ENCODE measurements at places on chromosomes 6 and 20.

DNA sequence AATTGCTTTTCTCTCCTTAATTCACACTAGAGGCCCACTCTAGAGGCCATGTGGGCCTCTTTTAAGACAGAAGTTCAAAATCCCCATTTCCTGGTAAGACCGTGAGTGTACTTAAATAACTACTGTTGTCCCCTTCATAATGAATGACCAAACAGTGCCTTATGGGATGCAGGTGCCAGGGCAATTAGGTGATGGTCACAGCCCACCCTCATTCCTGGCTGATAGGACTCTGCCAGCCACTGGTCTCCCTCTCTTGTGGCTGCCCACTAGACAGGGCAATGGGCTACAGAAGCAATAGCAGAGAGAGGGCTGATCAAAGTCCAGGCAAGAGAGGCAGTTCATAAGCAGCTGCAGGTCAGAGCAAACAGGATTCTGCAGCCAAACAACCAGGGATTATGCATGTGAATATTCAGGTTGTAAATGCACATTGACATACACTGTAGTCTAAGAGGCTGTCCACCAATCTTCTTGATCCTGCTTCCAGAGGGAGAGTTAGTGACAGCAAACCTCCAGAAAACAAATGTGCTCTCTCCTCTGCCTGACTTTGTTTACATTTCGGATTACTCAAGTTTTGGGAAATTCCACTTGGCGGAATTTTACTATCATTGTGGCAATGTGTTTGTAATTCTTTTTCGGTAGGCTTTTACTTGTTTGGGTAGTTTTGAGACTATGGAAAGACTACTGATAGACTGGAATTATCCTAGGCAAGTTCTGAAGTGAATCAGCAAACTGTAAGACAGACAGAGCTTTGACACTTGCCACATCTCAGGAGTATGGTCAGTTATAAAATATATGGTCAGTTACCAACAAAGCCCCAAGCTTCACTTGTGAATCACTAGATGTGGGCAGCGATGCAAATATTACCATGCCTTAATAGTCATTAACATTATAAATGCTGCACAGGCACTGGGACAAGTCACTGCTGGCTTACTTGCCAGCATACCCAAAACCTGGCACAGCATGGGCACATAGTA is 12.8 kb downstream of the PTPRK start:
- no peak for DNase-seq

DNA sequence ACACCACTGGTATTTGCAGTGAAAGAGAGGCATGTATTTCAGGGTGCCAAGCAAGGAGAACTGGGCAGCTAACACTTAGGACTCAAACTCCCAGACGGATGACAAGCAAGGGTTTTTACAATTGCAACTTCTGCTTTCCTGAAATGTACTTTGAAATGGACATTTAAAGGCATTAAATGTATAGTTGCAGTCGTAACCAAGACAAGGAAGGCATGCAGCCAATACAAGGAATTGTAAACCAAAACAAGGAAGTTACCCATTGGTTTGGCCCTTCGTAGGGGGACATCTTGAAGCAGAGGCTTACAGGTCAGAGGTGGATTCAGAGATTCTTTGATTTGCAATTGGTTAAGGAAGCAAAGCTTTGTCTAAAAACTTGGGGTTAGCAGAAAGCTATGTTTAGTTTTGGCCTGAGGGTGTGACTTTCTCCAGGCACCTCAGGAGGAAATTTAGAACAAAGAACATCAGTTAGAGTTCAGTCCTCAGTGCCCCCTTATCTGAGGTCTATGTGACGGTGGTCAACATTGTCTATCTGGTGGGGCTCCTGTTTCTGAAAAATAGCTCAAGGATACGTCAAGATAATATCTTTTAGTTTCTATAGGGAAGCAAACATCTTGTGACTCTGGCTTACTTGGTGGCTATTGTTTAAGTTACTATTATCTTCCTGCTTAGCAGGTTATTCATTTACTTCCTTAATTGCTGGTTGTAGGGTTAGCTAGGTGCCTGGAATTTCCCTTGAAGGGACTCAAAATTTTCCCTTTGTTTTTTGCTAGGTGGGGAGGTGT is 266.0 kb downstream of the CD83 start:
- DNase-seq, result no peak

GRCh38 chr20:18662279-18663040 is 74.6 kb downstream of the DTD1 start:
- no peak for DNase-seq

DNA sequence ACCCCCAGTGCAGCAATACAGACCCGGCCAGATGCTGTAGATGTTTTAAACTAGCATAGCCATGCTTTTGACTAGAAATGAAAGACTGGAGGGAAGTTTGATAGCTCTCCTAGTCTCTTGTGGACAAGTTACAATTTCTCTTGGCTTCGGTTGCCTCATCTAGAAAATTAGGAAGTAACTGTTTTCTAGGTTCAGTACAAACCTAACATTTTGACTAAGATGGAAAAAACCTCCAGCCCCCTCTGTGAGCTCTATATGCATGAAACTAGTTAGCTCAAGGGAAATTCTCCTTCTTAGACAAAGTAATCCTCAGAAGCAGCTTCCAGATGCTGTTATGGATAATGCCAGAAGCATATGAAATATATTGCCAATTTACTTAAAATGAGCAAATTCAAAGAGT is 86.6 kb downstream of the RNF144B start:
- no peak for DNase-seq

GRCh38 chr20:49433333-49433732 is 49.1 kb downstream of the KCNB1 start:
- DNase-seq, result no peak

GRCh38 chr6:163748886-163749285 is 334.4 kb downstream of the QKI start:
- no peak for DNase-seq

DNA sequence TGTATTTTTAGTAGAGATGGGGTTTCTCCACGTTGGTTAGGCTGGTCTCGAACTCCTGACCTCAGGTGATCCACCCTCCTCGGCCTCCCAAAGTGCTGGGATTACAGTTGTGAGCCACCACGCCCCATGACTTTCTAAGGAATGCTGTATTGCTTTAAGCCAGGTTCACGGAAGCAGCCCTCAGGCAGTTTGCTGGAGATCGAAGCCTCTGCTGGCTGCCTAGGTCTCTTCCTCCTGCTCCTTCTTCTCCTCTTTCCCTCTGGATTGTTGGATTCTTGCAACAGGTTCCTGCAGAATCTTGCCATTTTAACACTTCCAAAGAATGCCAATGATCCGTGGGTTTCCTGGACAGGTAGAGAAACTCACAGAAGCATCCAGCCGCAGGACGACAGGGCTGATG is 29.3 kb upstream of the B4GALT5 start:
- no peak for DNase-seq

DNA sequence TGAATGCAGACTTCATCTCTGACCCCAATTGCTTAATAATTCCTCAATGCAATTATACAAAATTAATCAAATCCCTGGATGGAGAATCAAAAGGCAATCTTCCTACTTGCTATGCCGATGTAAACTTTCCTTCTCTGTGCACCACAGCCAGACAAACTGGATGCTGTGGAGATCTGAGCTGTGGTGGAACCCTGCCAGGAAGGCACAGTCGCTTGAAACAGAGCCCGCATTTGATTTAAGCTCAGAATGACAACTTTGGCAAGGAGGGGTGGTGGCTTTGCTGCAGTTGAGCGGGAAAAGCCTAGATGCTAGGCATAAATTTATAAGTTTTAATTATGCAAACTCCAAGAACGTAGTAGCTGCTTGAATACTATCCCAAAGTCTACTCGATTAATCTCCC is 190.8 kb downstream of the MTFR2 start:
- DNase-seq, result no peak

DNA sequence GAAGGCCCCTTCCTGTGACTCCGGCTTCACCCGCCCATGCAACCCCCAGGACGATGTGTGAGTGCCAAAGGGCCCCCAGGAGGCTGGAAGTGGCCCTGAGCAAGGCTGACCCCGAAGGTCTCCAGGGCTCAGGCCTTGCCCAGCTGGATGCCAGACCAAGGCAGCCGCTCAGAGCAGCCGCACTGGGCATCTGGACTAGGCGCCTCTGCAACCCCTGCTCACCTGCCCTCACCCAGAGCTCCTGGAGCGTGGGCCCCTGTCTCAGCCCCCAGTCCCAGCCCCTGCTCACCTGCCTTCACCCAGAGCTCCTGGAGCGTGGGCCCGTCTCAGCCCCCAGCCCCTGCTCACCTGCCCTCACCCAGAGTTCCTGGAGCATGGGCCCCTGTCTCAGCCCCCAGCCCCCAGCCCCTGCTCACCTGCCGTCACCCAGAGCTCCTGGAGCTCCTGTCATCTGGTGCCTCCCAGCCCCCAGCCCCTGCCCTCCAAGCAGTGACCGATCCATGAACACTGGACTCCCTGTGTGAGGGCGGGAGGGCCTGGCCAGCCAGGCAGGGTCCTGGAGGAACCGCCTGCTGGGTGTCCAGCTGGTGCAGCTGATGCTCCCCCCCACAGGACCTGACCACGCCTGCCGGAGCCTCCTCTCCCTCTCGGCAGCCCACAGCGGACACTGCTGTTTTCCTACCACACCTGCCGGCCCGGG is 1.1 kb downstream of the SRMS start:
- DNase-seq, result no peak

DNA sequence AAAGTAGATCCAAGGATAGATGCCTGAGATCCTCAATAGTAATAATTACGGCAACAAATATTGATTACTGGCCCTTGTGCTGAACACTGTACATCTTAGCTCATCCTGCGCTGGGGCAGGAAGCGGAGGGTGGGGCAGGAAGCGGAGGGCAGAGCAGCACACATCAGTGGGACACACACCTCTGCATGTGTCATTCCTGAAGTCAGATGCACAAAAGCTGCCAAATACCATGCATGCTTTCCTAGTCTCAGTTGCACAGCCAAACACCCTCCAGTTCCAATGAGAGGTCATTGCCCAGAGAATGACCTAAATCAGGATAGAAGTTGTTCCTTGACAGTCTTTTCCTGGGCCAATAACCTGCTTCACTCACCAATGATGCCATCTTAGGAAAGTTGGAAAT is 74.4 kb upstream of the FOXC1 start:
- peak; percentile 16 for DNase-seq

- no peak for DNase-seq
Observed at GRCh38 chr6:14732844-14733757, 512.8 kb upstream of the JARID2 start.

DNA sequence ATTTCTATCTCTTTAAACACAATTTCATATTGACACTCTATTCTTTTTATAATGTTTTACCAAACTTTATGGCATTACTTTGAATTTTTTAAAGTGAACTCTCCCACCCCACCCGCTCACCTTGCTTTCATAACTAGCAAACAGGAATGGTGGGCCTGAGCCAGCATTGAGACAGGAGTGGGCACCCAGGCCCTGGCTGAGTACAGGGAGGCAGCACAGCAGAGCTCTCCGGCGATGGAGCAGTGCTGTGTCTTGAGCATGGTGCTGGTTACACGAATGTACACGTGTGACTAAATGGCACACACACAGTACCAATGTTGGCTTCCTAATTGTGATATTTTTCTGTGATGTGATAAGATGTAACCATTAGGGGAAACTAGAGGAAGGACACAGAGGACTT is 4.5 kb downstream of the CST11 start:
- DNase-seq, result no peak

GRCh38 chr6:133432021-133432989 is 191.1 kb downstream of the EYA4 start:
- no peak for DNase-seq

- DNase-seq, result no peak
Observed at GRCh38 chr20:2093159-2093781, 8.4 kb upstream of the STK35 start.

DNA sequence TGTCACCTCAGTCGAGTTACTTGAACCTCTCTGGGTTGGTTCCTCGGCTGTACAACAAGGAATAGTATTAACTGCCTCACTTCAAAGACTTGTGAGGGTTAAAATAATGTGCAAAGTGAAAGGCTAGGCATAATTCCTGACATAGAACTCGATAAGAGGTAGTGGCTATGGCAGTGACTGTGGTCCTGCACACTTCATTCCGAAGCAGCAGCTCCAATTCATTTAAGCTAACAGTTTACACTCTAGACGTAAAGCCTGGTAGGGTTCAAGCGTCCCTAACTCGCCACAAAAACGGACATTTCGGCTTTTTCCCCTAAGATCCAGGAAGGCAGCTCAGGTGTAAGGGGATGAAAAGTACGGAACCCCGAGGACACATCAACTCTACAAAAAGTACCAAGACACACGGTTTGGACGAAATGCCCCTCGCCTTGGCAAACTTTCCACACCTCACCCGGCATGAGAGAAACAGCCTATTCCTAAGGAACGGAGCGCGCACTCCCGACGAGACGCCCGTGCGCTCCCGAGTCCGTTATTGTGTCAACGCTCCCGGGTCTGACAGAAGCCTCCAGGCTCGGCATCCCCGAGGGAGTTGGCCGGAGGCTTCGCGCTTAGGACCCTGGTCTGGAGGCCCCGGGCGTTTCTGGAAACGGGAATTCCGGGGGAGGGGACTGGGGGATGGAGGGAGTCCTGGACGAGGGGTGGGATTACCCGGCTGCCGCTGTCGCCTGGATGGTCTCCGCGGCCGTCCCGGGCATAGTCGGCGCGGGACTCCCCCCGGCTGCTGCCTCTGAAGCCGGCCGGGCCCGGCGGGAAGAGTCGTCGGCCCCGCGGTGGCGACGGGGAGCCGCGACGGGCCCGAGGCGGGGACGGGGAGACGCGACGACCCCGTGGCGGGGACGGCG is 937 bp downstream of the ZNF318 start:
- DNase-seq, result no peak

- no peak for DNase-seq
Observed at GRCh38 chr6:27452496-27452897, 20.4 kb downstream of the ZNF184 start.

GRCh38 chr6:1846611-1847010 is 236.9 kb downstream of the FOXC1 start:
- DNase-seq, result no peak

DNA sequence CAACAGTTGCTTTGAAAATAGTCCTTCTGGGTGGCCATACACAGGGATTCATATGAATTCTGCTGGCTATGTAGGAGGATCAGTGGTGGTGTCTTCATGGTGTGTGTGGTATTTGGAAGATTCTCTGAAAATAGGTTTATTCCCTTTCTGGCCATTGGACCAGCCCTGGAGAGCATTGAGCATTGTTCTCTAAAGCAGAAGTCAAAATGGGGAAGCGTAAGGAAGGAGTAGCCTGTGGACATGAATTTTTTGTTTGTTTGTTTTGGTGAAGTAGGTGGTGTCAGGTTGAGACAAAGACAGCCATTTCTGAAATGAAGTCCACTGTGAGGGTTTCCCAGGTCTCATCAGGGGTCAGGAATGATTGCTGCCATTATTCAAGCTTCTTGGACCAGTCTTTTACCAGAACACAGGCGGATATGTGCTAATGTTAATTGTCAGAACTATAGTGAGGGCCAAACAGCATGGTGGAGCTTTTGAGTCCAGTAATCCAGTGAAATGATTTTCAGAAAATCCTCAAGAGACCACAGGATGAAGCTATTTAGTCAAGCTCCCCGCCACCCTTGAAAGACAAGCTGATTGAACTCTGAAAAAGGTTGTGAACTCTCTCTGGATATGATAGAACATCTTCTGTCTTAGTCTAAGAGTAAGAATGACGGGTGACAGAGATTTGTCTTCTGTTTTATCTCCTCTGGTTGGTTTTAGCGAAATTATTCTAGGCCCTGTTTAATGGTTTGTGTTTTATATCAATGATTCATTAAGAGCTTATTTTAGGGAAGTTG is 60.0 kb downstream of the DNAH8 start:
- DNase-seq, result no peak
